ENCODE measurements at places on chromosomes 4 and X.

DNA sequence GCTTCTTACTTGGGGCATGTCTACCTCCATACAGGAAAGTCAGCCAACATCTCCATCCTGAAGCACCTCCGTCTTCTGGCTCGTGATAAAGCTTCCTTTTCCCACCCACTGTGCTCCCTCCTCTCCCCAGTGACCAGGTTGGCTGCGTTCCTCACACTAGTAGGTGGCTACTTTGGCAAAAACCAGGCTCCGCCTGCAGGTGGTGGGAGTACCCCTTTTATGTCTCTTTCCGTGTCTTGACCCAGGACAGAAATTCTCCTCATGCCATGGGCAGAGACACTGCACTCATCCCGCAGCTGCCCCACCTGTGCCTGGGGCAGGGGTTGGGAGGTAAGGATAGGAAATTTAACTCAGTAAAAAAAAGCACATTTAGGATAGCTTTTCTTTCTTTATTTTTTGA lies 50.9 kb downstream of the ENPP6 start:
- DNase-seq: no peak

DNA sequence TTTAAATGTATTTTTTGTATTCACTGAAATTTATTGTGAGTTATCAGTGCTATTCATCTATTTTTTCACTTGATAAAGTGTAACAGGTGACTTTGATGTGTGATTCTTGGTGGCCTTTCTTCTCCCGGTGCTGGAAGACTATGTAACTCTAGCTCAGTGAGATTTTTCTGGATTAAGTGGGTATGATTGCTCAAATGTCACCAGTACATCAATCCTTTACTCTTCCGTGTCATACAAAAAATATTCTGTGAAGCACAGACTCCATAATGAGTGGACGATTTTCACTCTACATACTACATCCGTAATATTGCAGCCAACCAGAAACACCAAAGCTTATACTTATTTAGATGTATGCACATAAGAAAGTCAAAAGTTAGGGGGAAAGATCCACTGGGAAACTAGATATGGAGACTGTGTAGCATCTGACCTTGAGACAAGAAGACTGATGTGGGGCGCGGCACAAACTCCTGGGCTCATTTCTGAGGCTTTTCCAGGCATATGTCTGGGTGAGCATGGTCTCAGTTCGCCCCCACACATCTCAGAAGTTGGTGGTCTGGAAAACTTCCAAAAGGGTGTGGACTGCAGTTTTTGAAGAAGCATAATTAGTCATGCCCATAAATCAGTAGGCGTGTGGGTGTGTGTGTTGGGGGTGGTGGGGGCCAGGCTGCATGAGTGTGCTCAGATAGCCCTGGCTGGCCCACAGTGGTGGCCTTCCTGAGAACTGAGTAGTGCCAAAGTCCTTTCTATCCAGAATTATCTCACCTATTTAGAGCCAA lies 53.9 kb upstream of the TENM3 start:
- no peak for DNase-seq

DNA sequence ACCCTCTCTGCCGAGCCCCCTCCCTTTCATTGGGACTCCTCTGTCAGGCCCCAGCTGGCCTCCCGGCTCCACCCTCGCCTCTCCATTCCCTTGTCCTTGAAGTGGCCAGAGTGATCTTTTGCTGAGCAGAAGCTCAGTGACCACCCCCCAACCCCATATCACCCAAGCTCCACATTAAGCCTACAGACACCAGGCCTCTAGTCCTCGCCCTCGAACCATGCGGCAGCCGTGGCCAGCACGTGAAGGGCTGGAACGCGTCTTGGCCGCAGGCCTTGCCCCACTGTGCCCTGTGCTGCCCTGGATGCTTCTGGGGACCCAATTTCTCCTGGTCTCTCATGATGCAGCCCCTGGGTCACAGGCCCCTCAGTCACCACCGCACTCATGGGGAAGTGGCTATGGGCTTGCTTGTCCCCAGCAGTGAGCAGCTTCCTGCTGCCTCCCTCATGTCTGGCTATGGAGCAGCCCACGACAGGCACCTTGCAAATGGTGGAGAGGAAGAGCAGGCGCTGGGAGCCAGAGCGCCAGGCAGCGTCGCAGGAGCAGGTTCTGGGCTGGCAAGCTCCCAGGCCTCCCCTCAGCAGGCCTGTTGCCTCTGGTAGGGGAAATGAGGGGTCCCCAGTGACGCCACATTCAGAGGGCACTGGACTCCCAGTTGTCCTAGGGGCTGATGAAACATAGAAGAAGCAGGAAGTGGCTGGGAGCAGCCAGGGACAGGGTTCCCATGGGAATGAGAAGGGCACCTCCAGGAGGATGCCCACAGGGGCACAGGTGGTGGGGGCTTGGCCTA lies 757 bp upstream of the SRPK3 start:
- no peak for DNase-seq

- DNase-seq: no peak
Observed at GRCh38 chrX:69117876-69118526, 47.3 kb downstream of the PJA1 start.

GRCh38 chr4:63348735-63349673 lies 1060.2 kb downstream of the TECRL start:
- no peak for DNase-seq

DNA sequence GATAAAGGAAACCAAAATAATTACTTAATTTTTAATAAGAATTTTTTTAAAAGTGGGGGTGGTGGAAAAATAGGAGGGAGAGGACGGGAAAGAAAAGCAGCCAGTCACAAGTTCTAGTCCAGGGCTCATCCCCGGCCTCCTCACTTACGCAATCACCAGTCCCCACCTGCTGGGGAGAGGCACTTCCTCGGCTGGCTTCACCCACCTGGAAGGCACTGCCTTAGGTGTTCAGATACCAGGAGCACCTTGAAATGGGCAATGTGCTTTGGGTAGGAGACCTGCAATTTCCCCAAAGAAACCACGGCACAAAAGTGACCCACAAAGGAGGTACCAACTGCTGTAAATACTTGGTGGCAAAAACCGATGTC lies 23.8 kb downstream of the AFAP1 start:
- DNase-seq: no peak

- no peak for DNase-seq
Observed at GRCh38 chr4:68390205-68390935, 40.5 kb upstream of the YTHDC1 start.

DNA sequence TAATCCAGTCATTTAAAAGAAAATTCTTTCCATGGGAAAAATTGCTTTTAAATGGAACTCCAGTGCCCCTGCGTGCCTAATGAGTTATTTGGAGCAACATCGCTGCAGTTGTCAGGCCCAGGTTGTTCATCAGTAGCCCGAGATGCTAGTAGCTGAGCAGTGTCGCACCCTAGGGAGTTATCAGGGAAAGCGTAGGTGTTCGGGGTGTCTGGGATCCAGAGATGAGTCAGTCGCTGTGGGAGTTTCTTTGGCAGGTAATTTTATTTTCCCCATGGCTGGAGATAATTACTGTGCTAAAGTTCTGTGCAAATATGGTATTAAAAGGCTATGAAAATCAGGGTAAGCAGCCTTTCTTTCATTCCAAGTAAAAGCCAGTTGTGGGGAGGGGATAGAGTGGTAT lies 49.4 kb downstream of the ANXA3 start:
- no peak for DNase-seq

GRCh38 chr4:180913750-180914149 lies 1329.5 kb upstream of the TENM3 start:
- no peak for DNase-seq

DNA sequence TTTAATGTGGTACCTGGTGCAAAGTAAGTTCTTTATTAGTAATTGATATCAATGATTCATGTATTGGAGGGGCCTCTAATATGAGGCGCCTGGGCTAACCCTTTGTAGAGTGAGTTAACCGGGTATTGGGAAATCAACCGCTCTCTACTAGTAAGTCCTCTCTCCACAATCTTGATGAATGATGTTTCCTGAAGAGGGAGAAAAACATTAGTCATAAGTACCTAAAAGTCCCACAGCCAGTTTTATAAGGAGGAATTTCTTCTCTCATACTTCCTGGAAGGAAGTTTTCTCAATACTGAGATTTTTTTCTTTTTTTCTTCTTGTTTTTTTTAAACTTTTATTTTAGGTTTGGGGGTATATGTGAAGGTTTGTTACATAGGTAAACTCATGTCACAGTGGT lies 62.3 kb downstream of the AGTR2 start:
- no peak for DNase-seq

DNA sequence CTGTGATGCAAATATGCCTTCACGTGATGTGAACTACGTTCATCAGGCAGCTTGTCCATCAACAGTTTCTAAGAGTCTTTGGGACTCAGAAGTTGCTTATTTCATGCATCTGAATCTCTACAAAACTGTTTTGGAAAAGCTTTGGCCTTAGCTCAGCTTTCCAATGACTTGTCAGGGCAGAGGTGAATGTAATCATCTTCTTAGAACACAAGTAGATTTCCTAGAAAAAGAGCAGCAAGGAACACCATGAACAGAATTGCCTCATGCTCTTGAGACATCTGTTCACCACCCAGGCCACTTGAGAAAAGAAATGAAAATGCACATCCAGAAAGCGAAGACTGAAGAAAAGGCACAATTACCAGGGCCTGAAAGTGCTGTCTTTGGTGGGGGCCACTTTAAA lies 105.8 kb upstream of the PDHA1 start:
- DNase-seq: no peak

- no peak for DNase-seq
Observed at GRCh38 chrX:7133050-7133440, 14.5 kb upstream of the STS start.

DNA sequence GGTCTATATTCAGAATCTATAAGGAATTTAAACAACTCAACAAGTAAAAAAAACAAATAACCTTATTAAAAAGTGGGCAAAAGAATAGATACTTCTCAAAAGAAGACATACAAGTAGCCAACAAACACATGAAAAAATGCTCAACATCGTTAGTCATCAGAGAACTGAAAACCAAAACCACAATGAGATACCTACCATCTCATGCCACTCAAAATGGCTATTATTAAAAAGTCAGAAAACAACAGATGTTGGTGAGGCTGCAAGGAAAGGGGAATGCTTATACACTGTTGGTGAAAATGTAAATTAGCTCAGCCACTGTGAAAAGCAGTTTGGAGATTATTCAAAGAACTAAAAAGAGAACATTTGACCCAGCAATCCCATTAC lies 201.6 kb downstream of the QDPR start:
- no peak for DNase-seq

GRCh38 chr4:95084584-95084983 lies 326.8 kb downstream of the BMPR1B start:
- DNase-seq: no peak

- DNase-seq: no peak
Observed at GRCh38 chr4:35347276-35347675, 897.0 kb downstream of the ARAP2 start.

DNA sequence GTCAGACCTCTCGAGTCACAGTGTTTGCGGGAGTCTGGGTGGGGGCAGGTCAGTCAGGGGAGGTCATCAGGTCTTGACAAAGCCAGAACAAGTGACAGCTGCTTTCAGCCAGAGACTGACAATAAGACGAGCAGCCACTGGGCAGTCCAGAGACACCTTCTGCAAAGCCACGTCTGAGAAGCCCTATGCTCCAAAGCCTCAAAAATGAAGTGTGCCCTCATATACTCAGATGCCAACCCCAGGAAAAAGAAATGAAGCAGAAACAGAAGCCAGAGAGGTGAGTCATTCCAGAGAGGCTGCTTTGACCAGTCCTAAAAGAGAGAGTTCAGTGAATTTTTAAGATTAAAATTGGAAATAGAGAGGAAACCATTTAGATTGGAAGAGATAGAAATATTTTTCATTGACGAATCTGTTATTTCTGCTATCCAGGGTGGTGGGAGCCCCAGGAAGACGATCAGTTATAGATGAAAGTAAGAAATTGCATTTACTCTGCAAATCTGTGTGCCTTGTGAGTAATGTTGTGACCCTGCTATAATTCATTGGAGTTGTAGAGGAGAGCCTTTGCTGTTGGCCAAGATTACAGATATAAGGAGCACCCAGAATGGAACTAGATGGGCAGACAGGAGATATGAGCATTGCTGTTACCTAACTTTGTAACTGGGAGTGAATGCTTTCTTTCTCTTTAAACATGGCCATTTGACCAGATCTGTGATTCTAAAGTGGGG lies 77.9 kb downstream of the LRRC66 start:
- no peak for DNase-seq

GRCh38 chr4:79298027-79298426 lies 27.8 kb downstream of the NAA11 start:
- no peak for DNase-seq

DNA sequence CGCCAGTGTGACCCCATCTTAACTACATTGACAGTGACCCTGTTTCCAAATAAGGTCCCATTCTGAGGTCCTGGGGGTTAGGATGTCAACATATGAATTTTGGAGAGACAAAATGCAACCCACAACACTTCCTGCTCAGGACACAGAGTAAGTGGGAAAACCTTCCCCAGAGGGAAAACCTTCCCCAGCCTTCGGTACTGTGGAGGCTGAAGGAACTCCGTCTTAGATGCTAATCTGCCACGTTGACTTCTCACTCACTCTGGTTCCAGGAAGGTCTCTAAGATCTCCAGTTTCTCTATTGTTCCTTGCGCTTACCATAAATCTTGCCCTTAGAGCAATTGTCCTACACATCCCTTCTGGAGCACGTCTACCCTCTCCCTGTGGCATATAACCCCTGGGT lies 29.7 kb upstream of the HMX1 start:
- DNase-seq: no peak

GRCh38 chr4:185018834-185019455 lies 655 bp downstream of the HELT start:
- no peak for DNase-seq

DNA sequence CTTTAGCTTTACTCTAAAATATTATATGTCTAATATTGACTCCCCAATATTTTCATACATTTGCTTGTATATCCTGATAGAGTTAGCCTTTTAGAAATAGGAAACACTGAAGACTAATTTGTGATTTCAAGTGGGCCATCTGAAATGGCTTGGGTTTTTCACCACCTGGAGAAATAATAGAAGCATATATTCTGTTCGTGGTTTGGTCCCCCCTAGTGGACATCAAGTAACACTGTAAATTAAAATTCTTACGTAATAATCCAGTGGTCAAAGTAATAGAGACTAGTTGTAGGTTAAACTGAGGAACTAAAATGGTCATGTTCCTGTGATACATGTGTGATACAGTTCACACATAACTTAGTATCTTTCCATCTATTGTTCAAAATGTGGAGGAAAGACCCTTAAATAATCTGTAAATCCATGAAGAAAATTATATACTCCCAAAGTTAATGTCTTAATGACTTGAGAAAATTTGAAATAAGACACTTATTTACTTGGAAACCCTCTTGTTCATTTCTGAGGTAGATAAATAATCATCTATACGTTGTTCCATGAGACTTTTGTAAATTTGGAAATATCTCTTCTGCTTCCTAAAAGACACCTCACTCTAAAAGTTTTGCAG lies 79.8 kb upstream of the SMARCAD1 start:
- no peak for DNase-seq

DNA sequence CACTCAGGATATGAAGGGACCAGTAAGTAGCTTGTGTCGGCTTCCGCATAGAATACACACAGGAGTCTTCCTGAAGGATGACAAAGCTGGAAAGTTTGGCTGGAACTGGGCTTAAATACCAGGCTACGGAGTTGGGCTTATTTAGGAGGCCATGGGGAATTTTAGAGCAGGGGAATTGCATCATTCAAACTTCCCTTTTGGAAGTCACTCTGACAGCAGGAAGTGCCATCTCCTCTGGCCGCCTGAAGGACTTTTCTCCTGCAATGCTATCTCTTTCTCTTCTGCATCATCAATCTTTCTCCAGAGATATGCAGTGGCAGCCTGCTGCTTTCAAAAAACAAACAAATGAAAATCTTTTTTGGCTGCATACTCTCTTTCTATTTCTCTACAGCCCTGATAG lies 48.4 kb upstream of the PAK3 start:
- no peak for DNase-seq

- no peak for DNase-seq
Observed at GRCh38 chrX:21840193-21840545, 752 bp downstream of the MBTPS2 start.

Measured in stimulated activated CD8-positive, alpha-beta memory T cell treated with anti-CD3 and anti-CD28 coated beads, Interleukin-12 subunit alpha, Interleukin-12 subunit beta, amount 100 ng/mL, for 4 hours (primary cell).